ENCODE measurements at places on chromosomes 3 and 15. TPM values are rescaled to one million over a fixed set of nuclear protein-coding genes. Genes with fewer than 3 reads are reported as not detected.

Gene TIGIT
- not detected for total RNA-seq

Gene FEZF2
- total RNA-seq: not detected

Gene MCCC1
- total RNA-seq: 87.5 TPM

GRCh38 chr3:141738022-141738890 is at the start of gene RNF7:
RNF7 (plus strand) TSS chr3:141738298; CDS start chr3:141738342, 44 bp downstream.
- H3K4me1 ChIP-seq: peaks cover 29% of the 10 kb centered on the region
- H3K4me3 ChIP-seq: peak within 1 kb of the TSS; percentile 95
- H3K36me3 ChIP-seq: peaks cover 32% of the 10 kb centered on the region
- H3K27ac ChIP-seq: peak within 1 kb of the TSS; percentile 93
- peak; percentile 99 for DNase-seq

DNA sequence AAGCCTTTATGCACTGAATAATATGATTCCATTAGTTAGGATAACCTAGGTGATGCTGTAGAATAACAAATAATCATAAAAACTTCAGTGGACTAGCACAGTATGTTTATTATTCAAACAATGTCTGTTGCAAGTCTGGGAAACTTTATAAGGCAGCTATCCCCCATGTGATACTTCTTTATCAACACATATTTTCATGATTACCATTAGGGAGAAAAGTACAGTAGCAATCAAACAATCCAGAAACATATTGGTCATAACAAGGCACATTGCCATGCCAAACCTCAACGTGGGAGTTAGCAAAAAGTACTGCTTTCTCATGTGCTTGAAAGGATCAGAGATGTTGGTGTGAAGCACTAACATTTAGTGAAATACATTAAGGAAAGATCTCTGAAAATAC is 35.5 kb downstream of the EOMES start:
- H3K4me3 ChIP-seq: no peak overlapping the region
- no peaks in the 10 kb centered on the region for H3K36me3 ChIP-seq
- DNase-seq: no peak
- H3K27ac ChIP-seq: no peak overlapping the region
- H3K27me3 ChIP-seq: no peaks in the 10 kb centered on the region

DNA sequence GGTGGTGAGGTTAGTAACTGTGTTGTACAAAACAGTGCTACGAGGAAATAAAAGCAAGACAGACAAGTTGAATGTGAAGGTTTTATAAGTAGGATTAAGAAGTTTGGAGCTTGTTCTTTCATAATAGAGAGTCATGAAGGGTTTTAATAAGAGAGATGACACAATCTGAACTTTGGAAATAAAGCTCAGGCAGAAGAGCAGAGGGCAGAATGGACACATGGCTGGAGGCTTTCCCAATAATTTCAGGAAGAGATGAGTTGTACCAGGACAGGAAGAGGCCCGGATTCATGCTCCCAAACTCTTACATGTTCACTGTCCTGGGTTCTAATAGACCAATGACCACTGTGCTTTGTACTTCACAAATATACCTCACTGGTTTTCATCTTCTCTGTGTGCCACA is 194.8 kb downstream of the SLC9A9 start:
- H3K27ac ChIP-seq: no peak overlapping the region
- no peak for DNase-seq
- no peaks in the 10 kb centered on the region for H3K4me1 ChIP-seq
- no peak overlapping the region for H3K4me3 ChIP-seq

- no peak for DNase-seq
- H3K36me3 ChIP-seq: no peaks in the 10 kb centered on the region
- H3K27ac ChIP-seq: no peak overlapping the region
- H3K4me3 ChIP-seq: no peak overlapping the region
- H3K27me3 ChIP-seq: peaks cover 83% of the 10 kb centered on the region
These were observed 62.3 kb upstream of the TNFAIP8L3 start for GRCh38 chr15:51156957-51157356.

GRCh38 chr3:46923559-46924350 is 46.2 kb downstream of the PTH1R start:
- peaks cover 32% of the 10 kb centered on the region for H3K36me3 ChIP-seq
- no peak overlapping the region for H3K4me3 ChIP-seq
- H3K27ac ChIP-seq: no peak overlapping the region
- peaks cover 4% of the 10 kb centered on the region for H3K4me1 ChIP-seq
- peak; percentile 38 for DNase-seq

DNA sequence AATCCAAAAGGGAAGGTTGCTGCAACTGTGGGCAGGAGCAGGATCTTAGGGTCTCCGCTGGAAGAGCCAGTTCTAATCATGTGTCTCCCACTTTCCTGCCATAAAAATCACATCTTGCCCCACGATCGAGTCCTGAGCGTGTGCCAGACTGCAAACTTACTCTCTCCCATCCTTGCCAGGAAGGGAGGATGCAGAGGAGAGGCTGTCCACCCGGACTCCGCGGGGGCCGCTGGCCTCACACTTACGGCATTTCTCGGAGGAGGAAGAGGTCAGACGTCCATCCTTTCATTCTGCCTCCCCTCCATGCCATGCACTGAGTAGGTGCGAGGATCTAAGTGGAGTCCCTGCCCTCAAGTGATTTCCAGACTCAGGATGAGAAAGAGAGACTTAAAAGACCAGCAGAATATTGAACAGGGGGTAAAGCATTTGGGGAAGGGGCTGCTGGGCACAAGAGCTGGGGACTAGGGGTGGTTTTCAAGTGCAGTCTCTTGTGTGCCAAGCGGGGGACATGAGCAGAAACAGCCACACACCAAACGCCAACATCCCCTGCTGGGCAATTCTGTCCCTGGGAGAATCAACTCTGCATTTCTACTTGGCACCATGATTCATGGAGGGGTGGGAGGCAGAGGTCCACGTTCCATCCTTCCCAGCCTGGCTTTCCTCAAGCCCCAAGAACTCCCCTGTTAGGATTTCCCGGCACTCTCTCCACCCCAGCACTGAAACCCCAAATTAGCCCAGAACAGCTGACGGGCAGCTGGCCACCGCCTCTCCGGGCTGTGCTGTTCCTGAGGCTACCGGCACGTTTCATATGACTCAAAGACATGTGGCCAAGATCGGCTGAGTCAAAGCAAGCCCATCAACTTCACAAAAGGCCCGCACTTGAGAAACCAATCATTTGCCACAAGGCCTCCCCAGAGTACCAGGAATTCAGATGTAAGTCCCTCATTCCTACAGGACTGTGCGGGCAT is 11.6 kb downstream of the OXTR start:
- H3K4me1 ChIP-seq: no peaks in the 10 kb centered on the region
- no peak overlapping the region for H3K27ac ChIP-seq
- H3K36me3 ChIP-seq: no peaks in the 10 kb centered on the region
- H3K4me3 ChIP-seq: no peak overlapping the region

DNA sequence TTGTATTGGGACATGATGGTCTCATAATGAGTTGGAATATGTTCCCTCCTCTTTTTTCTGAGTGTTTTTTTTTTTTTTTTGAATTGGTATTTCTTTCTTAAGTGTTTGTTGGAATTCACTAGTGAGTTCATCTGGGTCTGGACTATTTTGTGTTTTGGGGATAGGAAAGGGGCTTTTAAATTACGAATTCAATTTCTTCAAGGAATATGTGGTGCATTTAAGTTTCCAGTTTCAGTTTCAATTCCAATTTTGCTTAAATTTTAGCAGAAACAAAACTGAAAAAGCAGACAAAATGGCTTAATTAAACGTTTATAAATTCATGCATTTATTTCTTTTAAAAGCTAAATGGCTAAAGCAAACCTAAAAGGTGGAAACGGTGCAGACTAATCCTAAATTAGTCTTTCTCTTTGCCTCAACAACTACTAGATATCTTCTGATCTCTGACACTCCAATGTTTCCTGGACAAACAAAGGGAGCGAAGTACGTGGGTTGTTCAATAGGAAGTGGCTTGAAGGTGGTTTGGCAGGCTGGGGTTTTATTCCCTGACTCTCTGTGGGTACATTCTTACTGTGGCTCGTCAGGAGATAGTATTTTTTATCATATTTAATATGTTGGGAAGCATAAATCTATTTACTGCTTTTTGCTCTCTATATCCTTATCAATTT is 50.0 kb upstream of the CORO2B start:
- H3K4me1 ChIP-seq: peaks cover 11% of the 10 kb centered on the region
- H3K27me3 ChIP-seq: peaks cover 78% of the 10 kb centered on the region
- no peak for DNase-seq
- no peak overlapping the region for H3K4me3 ChIP-seq
- no peaks in the 10 kb centered on the region for H3K36me3 ChIP-seq

Data from Calu3 (cell line).